ENCODE measurements at places on chromosomes 3 and 15.

DNA sequence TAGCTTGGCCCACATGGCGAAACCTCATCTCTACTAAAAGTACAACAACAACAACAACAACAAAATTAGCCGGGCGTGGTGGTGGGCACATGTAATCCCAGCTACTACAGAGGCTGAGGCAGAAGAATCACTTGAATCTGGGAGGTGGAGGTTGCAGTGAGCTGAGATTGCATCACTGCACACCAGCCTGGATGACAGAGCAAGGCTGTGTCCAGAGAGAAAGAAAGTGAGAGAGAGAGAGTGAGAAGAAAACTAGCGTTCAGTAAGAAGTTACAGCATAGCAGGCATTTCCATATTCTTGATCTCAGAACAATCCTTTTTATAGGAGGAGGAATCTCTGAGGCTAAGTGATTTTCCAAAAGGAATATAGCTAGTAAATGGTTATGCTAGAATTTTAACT, 1076.1 kb downstream of the AGBL1 start:
- no peak for DNase-seq

DNA sequence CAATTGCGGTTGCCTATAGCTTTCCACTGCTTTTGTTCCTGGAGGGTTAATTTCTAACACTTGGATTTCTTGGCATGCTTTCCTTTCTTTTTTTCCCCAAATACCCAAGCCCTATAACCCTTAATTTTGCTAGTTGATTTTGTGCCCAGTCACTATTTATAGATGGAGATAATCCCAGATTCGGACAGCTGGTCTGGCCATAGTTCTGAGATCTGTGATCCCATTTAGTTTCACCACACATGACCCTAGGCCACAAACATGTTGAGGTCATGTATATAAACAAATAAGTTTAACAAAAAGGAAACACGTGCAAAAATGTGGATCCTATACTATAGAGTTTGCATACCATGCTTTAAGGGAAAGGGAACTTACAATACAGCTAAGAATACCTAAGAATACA, 111.4 kb downstream of the ZMAT3 start:
- DNase-seq, result no peak

GRCh38 chr15:42011074-42011473, 9.8 kb downstream of the PLA2G4E start:
- DNase-seq, result no peak

DNA sequence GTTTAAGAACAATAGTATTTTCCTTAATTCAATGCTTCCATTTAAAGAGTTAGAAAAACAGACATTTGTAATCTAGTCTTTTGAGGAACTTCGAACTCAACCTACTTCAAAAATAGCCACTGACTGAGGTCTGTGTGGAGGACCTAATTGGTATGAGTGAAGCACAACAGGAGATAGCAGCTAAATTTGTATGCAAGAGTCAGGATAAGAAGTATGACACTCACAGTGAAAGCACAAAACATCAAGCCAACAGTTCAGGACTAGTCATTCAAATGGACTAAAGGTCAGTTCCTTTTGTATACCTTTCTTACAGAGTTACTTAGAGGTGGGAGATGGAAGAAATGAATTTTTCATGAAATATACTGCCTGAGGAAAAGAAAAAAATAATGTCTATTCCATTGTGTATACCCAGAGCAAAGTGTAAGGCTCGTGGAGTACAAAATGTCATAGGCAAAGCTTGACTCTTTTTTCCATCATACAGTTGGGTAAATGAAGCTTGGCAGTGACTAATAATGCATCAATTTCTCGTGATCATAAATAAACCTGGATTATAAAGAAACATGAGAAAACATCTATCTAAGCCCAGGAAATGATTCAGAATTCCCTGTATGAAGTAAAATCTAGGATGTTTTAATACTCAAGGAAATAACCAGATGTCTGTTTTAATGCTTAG, 1005.2 kb upstream of the CADM2 start:
- no peak for DNase-seq

DNA sequence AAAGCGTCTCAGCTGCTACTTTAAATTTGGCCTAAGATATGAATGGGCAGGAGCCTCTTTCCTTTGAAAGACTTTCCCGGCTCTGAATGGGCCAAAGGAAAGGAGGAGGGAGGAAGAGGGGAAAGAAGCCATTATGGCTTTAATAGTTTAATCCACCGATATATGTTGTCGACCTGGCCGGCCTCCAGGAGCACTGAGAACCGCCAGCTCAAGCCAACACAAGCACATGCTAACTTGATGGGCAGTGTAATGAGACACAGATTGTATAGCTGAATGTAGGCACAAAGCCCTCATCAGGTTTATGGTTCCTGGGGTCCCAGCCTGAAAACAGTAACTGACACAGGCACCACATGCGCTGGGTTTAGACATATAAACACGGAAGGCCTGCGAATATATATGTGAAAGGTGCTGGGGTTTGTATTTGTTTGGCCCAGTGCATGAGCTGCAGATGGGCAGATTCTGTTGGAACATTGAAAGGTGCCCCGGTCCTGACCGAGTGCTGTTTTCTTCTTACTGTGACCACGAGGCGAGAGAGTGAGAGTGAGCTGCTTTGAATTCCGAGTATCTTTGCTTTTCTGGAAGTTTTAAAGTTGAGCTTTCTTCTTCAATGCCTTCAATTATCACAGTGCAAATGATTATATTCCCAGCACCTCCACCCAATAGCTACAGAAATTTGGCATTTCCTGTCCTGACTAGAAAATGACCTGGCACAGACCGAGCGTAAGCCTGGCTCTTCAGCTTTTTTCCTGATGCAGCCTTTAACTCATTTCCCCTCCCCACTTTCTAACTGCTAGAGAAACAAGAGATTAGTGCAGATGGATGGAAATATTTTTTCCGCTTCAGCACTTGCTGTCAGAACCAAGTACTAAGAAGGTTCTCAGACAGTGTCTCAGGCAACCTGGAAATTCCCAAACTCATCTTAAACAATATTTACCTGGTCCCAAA, 267.3 kb downstream of the RORA start:
- DNase-seq, result no peak

- DNase-seq, result no peak
Measured at GRCh38 chr15:79185199-79185598, 94.6 kb upstream of the RASGRF1 start.

- DNase-seq, result no peak
Measured at GRCh38 chr3:20235796-20236195, 49.8 kb upstream of the SGO1 start.

DNA sequence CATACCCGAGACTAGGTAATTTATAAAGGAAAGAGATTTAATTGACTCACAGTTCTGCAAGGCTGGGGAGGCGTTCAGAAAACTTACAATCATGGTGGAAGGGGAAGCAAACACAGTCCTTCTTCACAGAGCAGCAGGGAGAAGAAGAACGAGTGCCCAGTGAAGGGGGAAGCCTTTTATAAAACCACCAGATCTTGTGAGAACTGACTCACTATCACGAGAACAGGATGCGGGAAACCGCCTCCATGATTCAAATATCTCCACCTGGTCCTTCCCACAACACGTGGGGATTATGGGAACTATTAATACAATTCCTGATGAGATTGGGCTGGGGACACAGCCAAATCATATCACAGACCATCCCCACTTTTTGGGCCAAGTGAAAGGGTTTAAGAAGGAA, 58.8 kb upstream of the CTXND1 start:
- no peak for DNase-seq

GRCh38 chr3:126522363-126522788, 1.6 kb upstream of the CHST13 start:
- DNase-seq, result peak; percentile 75

DNA sequence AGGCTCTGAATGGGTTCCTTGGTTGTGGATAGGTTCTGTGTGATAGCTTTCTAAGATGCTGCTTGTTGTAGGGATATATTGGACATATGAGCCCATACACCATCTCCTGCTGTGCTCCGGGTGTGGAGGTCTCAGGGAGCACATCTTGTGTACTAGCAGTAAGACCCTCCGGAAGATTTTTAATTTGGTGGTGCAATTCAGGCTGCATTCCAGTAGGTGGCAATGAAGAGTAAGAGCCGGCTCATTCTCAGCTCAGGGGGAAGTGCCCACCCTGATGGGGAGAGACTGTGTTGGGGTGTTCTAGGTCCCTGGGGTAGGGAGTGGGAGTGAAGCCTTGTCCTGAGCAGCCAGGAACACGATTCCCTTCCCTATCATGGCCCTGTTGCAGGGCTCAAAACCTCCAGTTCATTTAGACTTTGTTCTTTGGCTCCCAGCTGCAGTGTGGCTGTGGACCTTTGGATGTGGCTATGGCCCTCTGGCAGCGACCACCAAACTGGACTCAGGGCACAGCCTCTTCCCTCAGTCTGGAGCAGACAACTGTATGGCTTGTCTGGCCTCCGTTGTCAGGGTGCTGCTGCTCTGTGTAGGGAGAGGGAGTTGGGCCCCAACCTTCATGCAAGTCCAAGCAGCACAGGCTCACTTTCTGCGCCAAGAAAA, 104.7 kb downstream of the UNC13C start:
- DNase-seq, result no peak

GRCh38 chr3:120652896-120653545, 29.0 kb downstream of the HGD start:
- DNase-seq, result no peak

GRCh38 chr3:53823956-53824657, 22.1 kb downstream of the CHDH start:
- no peak for DNase-seq

- no peak for DNase-seq
Measured at GRCh38 chr3:30522476-30522875, 83.9 kb upstream of the TGFBR2 start.

- peak; percentile 64 for DNase-seq
Measured at GRCh38 chr3:124887177-124887931, at the start of gene ITGB5. Gene ITGB5 (minus strand): TSS chr3:124887365. CDS start chr3:124887000, 365 bp downstream.

GRCh38 chr3:43378066-43378935, 92.0 kb downstream of the SNRK start:
- DNase-seq, result peak; percentile 76

- peak; percentile 17 for DNase-seq
Measured at GRCh38 chr3:29683018-29683993, 402.4 kb downstream of the RBMS3 start.

- no peak for DNase-seq
Measured at GRCh38 chr3:113983544-113983943, 35.7 kb downstream of the ZDHHC23 start.

GRCh38 chr3:42230860-42231259, 35.1 kb downstream of the CCK start:
- DNase-seq, result no peak

GRCh38 chr15:77342807-77343206, 77.1 kb downstream of the PEAK1 start:
- DNase-seq, result no peak

DNA sequence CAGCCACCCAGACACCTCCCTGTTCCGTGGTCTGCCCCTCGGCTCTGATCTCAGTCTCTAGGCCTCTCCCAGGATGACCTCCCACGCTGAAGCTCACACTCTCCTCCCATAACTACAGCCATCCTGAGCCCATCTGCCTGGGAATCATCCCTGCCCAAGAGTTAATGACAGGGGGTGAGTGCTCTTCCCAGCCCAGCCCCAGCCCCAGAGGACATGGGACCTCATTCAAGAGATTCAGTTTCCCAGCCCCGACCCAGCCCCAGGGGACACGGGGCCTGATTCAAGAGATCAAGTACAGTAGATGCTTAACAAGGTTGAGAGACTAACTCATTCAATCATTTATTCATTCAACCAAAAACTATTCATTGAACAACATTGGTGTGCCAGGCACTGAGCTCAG, 272.0 kb downstream of the XXYLT1 start:
- no peak for DNase-seq

- DNase-seq, result no peak
Measured at GRCh38 chr15:98655732-98656131, 7.4 kb downstream of the IGF1R start.

DNA sequence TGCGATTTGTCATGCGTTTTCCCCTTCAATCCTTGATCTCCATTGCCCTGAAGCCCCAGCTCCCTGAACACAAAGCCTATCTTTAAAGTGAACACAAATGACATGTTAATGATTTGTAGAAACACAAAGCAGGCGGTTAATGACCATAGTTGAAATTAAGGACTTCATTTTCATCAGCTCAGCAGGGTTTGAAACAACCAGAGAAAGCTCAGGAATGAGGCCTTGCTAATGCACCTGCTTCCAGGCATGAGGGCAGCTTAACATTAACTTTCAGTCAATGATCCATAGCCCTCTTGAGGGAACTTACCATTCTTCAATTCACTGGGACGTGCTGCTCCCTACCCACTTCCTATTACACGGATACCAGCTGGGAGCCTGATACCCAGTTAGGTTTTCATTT, 427.2 kb upstream of the CBLB start:
- DNase-seq, result no peak

DNA sequence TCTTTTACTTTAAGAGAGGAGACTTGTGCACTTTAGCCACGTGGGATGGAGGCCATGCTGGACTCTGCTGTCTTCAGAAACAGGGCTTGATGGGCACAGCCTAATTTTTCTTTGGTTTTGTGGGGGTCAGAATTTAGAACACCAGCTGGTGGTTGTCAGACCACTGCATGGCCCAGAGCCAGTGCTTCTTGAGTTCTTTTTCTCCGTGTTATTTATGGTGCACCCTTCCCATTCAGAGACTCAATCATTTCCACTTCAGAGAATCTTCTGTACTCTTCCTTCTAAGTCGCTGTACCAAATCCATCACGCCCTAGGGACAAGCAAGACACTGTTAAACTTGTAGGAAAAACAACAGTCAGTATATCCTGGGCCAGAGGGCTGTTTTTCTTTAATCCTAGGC, 20.1 kb downstream of the PRR23A start:
- no peak for DNase-seq

DNA sequence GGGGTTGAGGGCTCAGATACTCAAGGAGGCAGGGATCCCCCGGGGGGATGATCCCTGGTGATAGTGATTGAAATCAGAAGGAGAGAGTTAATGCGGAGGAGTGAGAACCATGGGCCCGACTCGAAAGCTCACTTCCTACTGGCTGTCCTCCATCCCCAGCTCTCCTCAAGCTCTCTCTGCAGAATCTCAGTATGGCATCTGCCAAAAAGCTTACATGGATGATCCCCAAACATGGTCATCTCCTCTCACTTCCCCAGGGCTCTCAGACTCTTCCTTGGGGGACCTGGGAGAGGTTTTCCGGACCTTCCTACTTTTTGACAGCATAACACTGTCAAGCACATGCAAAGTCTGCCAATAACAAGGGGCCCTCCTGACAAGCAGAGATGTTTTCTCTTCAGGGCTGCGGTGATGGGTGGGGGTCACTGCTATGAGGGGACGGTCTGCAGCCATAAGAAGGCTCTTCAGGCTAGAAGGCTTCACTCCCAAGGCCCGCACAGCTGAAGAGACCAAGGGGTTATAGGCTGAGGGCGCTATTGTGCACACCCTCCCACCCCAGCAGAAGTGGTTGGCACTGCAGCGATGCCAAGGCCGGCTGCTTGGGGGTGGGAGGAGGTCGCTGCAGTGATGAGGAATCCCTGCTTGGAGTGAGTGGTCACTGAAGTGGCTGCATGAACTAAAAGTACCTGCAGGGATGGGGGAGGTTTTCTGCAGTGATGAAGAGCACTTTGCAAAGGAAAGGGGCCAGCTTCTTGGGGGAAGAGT, 828 bp upstream of the VWA5B2 start:
- DNase-seq, result peak; percentile 27

- no peak for DNase-seq
Measured at GRCh38 chr3:135000465-135000864, 205.4 kb downstream of the EPHB1 start.

GRCh38 chr3:176974279-176974678, 223.0 kb downstream of the TBL1XR1 start:
- DNase-seq, result no peak

All from GM10248 (cell line).